Activated T-cell treated with anti-CD3 and anti-CD28 coated beads, Interleukin-2, amount 50 U/mL, for 1 hour (primary cell): ENCODE measurements at places on chromosomes 11 and 22.

- no peak for DNase-seq
Measured at GRCh38 chr11:131356206-131356605, 14.2 kb upstream of the NTM start.

GRCh38 chr11:96664110-96664509, 274.3 kb downstream of the JRKL start:
- DNase-seq, result no peak

DNA sequence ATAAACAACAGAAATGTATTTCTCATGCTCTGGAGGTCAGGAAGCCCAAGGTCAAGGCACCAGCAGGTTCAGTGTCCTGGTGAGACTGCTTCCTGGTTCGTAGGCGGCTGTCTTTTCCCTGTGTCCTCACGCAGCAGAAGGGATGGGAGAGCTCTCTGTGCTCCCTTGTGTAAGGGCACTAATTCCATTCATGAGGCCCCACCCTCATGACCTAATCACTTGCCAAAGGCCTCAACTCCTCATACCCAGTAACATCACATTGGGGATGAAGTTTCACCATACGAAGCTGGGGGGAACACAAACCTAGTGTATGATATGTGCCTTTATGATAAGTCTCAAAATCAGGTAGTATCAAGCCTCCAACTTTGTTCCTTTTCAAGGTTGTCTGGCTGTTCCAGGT, 38.6 kb upstream of the PANX2 start:
- no peak for DNase-seq

DNA sequence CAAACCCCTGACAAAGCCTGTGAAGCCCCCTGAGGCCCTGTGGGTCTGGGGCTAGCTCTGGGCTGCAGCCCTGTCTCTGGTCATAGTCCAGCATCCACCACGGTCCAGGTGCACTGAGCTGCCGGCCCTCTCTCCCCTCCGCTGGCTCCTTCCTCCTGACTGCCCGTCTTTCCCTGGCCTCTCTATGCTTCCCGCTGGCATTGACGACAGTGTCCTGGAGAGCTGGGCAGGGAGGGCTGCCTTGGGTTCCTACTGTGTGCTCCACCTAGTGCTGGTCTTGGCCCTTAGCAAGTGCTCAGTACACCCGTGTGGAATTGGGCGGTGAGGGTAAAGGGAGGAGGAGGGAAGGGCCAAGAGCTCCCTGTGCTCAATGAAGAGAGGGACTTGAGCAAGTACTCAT, 868 bp upstream of the MYEOV start:
- DNase-seq, result no peak

GRCh38 chr11:16310943-16311342, 45.4 kb downstream of the SOX6 start:
- no peak for DNase-seq

DNA sequence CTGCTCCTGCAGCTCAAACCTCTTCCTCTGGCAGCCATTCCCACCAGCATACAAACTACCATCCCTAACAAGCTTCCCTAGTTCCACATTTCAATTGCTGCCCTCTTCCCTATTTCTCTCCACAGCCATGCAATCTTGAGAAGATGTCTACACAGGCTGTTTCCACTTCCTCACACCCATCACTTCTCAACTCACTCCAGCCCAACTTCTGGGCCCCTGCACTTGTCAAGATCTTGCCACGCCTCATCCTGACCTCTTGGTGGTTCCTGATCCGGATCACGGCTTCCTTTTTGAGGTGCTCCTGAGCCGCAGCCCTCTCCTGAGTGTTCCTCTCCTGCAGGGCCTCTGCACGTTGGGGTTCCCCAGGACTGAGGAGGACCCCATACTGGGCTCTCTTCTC, 22.6 kb downstream of the RPL27A start:
- no peak for DNase-seq

DNA sequence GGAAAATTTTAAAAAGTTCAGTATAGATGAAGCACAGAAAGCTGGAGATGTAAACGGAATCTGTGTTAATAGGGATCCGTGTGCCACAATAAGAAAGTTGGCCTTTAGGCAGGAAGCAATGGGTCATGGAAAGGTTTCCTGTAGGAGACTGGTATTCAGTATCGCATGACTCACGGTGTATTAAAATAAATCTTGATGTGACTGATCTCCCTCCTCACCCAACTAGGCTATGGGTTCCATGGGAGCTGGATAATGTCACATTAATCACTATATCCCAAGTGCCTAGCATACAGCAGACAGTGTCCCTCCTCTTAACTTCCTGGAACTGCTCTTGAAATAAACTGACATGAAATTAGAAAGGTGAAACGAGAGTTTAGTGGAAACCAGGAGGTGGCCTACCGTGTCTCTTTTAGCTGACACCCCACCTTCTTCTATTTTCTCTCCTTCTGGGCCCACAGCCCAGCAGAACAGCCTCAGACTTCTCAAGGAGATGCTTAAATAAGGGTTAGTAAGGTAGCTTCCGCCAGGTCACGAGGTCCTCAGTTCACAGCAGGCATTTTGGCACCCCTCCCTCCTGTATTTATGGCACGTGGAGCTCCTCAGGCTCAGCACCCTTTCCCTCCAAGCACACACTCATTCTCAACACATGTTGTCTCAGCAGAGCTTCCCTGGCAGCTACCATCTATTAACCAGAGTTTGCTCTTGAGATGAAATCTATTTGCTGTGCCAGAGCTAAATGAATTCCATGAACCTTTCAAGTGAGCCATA, 118.8 kb downstream of the NXPE2 start:
- no peak for DNase-seq

GRCh38 chr11:43467958-43468357, 109.2 kb downstream of the TTC17 start:
- no peak for DNase-seq

DNA sequence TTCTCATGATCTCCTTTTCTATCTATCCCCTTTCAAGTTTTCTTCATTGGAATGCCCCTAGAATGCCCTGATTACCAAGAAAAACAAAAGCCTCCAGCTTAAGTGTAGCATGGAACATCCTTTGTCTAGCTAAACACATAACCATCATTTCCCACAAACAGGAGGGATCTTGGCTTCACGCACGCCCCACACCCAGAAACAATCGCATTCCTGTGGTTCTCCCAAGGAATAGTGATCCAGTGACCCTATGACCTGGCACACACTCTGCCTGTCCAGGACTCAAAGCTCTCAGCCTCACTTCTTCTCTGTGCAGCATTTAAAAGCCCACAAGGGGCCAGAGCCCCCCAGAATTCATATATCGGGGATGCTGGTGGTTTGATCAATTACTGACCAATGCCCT, 9.3 kb upstream of the POU2AF1 start:
- DNase-seq, result no peak

DNA sequence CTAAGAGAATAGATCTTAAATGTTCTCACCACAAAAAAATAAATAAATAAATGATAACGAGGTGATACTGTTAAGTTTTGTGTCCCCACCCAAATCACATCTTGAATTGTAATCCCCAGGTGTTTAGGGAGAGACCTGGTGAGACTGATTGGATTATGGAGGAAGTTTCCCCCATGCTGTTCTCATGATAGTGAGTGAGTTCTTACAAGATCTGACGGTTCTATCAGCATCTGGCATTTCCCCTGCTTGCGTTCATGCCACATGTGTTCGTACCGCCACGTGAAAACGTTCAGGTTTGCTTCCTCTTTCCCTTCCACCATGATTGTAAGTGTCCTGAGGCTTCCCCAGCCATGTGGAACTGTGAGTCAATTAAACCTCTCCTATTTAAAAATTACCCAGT, 1514.8 kb upstream of the TENM4 start:
- no peak for DNase-seq

GRCh38 chr22:29031227-29032011, 30.2 kb downstream of the C22orf31 start:
- DNase-seq, result no peak

- DNase-seq, result no peak
Measured at GRCh38 chr11:126214841-126215240, 3.3 kb downstream of the FAM118B start.

DNA sequence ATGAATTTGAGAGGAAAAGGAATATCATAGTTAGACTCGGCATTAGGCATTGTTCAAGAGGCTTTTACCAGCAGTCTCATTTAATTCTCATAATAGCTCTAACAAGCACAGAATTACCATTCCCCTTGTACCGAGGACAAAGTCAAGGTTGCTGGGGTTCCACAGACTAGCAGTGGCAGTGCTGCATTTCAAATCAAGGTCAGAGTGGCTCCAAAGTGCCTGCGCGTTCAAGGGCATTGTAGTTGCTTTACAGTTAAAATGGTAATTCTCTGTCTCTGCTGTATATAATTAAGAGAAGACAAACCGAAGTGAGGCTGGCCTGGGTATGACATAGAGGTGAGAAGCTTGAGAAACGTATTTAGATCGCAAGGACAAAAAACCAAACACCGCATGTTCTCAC, 40.4 kb upstream of the TP53AIP1 start:
- DNase-seq, result no peak

DNA sequence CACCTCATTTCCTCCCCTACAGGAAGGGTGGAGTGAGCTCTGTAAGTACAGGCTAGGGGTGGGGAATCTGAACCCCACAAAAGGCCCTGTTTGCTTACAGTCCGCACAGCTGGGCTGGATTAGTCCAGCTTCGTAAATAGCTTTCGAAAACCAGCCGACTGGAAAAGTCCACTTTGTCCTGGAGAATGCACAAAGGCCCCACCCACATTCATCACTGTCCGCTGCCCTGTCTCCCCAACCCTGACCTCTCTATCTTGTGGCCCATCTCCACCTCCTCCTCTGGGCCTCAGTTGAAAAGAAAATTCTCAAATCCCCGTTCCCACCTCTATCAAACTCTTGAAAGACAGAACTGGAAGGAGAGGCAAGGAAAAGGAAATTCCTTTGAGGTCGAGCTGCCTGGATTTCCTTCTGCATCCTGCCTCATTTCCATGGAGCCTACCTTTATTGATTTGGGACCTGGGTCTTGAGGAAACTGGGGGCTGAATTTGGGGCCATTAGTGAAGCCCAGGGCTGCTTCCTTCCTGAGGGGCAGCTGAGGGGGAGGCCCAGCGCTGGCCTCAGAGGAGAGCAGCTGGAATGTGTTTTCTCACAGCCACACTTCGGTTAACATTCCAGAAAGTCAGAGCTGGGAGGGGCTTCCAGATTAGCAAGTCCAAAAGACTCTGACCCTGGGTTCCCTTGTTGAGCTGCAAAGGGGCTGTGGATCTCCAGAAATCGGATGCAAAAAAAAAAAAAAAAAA, 147.6 kb downstream of the FBXO7 start:
- no peak for DNase-seq

- DNase-seq, result no peak
Measured at GRCh38 chr11:94938095-94939055, 35.0 kb downstream of the CWC15 start.

DNA sequence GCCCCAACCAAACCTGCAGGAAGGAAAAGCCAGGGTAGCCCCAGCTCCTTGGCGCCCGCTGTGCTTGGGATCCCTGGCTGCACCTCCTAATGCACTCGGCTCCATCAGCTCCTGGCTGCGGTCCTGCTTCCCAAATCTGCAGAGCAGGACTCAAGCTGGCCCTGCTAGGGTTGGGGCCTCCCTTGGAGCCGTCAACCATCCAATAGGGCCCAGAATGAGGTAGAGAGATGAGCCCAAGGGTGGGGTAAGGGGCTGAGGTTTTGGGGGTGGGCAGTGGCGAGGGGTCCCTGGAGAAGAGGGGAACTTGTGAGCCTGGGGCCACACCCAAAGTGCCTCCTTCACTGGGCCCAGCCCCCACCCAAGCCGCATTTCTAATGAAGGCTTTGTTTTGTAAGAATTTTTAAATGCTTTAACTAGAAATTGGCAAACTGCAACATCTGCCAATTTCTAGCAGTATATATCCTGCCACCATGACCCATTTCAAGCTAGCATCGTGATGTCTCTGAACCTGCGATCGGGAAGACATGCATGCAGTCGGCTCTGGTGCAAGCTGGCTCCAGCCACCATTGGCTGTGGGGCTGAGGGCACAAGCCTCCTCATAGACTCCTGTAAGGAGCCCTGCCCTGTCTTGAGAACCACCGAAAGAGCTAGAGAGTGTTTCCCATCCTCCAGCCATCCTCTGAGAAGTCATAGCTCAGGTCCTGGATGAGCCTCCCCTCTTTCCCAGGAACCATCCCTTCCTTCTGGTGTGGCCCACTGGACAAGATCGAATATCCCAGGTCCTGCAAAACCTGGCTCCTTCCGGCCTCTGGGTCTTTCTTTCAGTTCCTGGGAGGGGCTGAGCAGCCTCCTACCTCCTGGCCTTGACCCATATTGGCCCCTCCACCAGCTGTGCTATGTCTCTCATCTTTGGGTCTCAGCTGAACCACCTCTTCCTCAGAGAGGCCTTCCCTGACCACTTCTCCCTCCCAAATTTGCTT, 15.5 kb downstream of the C1QTNF6 start:
- DNase-seq, result peak; percentile 12

- no peak for DNase-seq
Measured at GRCh38 chr11:29432719-29433325, 584.0 kb downstream of the KCNA4 start.

GRCh38 chr11:94515398-94515797, 3.1 kb downstream of the C11orf97 start:
- DNase-seq, result no peak

DNA sequence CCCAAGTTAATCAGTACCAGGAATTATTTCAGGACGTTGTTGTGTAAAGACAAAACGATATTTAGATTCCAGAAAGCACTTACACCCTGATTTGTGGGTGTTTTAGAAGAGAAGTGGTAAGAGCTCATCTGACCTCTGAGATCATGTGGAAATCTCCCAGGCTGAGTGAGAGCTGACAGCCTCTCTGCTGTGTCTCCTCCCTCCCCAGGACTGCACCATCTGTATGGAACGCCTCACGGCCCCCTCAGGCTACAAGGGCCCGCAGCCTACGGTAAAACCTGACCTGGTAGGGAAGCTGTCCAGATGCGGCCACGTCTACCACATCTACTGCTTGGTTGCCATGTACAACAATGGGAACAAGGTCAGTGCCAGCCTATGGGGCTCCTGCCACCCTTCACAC, 20.0 kb downstream of the DTX4 start:
- no peak for DNase-seq

DNA sequence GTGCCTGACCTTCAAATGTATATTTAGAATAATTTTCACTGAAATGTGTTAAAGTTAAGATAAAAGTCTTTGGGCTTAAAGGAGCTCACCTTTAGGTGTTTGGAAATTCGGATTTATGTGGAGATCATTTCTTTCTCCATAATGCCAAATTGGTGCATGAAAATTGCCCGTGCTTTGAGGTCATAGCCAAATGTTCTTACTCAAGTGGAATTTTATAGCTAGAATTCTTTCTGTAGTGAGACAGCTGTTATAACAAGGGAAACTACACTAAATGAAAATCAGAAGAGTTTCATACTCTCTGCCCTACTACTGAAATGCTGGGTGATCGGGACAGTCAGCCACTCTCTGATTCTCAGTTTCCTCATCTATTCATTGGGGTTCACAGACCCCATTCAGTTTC, 89.5 kb upstream of the DBX1 start:
- no peak for DNase-seq
